Activated CD4-positive, alpha-beta memory T cell treated with anti-CD3 and anti-CD28 coated beads, Interleukin-2, amount 10 ng/mL, durations not matched to agents 7 days and 5 days (primary cell): ENCODE measurements at places on chromosomes 1 and 21. TPM values are rescaled to one million over a fixed set of nuclear protein-coding genes. Genes with fewer than 3 reads are reported as not detected.

Gene PCSK9
- 0.05 TPM for total RNA-seq

DNA sequence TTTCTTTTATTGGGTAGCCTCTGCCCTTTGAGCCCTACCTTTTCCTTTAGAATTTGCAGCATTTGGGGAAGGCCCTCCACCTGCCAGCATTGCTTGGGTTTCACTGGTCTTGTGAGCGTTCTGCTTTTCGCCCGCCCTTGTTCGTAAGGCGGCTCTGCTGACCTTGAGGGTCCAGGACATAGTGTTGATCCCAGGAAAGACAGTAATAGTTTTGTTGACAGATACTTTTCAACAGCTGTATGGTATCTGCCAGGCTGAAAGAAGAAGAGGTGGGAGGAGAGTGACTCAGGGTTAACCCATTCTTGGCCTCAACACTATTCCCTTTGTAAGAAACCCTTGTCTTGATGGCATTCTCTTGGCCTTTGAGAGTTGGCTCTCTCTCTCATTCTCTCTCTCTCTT is 113.4 kb upstream of the SPAG17 start:
- H3K27me3 ChIP-seq: no peaks in the 10 kb centered on the region
- DNase-seq: no peak
- H3K27ac ChIP-seq: no peak overlapping the region
- H3K4me3 ChIP-seq: no peak overlapping the region
- H3K36me3 ChIP-seq: no peaks in the 10 kb centered on the region

- peak overlapping the region; percentile 99 for H3K27ac ChIP-seq
- no peaks in the 10 kb centered on the region for H3K36me3 ChIP-seq
- H3K4me1 ChIP-seq: peaks cover 49% of the 10 kb centered on the region
- H3K4me3 ChIP-seq: no peak overlapping the region
Measured at GRCh38 chr1:3903141-3904005, 3.3 kb upstream of the C1orf174 start.

DNA sequence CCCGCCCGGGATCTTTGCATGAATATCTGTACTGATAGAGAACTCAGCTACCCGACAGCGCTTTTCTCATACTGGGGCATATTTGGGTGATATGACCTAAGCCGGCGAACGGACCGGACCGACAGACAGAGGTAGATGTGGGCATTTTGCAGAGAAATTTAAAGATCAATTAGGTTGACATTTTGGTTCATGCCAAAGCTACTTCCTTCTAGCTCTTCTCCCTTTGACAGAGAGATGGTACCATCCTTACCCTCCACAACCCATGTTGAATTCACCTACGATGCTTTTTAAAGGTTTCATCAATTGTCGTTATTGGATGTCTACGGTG is 459 bp downstream of the ARV1 start:
- peaks cover 28% of the 10 kb centered on the region for H3K4me1 ChIP-seq
- peak overlapping the region; percentile 84 for H3K27ac ChIP-seq
- no peak for DNase-seq
- H3K4me3 ChIP-seq: no peak overlapping the region
- H3K27me3 ChIP-seq: no peaks in the 10 kb centered on the region

GRCh38 chr1:186842547-186842946 is 13.8 kb downstream of the PLA2G4A start:
- no peaks in the 10 kb centered on the region for H3K4me1 ChIP-seq
- no peaks in the 10 kb centered on the region for H3K36me3 ChIP-seq
- no peaks in the 10 kb centered on the region for H3K27me3 ChIP-seq
- no peak overlapping the region for H3K27ac ChIP-seq
- DNase-seq: no peak

GRCh38 chr1:19065526-19066247 is 109.2 kb upstream of the IFFO2 start:
- H3K4me1 ChIP-seq: peaks cover 3% of the 10 kb centered on the region
- no peak overlapping the region for H3K27ac ChIP-seq
- DNase-seq: no peak
- H3K27me3 ChIP-seq: no peaks in the 10 kb centered on the region
- H3K36me3 ChIP-seq: peaks cover 9% of the 10 kb centered on the region

GRCh38 chr1:35454616-35455015 is 102.6 kb downstream of the KIAA0319L start:
- no peak overlapping the region for H3K4me3 ChIP-seq
- H3K4me1 ChIP-seq: peaks cover 38% of the 10 kb centered on the region
- H3K36me3 ChIP-seq: peaks cover 30% of the 10 kb centered on the region
- H3K27ac ChIP-seq: no peak overlapping the region
- no peak for DNase-seq

DNA sequence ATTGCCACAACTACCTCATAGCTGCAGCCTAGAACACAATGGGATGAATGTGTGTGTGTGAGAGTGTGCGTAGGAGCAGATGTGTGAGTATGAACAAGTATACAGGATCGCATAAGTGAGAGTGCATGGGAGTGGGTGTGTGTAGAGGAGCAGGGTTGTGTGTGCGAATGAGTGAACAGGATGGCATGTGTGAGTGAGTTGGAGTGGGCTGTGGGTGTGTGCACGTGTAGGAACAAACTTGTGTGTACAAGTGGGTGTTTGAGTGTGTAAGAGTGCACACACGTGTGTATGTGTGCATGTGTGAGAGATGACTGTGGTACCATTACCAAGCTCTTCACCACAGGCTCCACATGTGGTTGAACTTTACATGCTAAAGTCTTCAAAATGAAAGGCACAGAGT is 175.4 kb upstream of the EDN2 start:
- H3K27ac ChIP-seq: no peak overlapping the region
- peak overlapping the region; percentile 95 for H3K4me3 ChIP-seq
- no peak for DNase-seq
- peaks cover 79% of the 10 kb centered on the region for H3K4me1 ChIP-seq
- H3K36me3 ChIP-seq: peaks cover 31% of the 10 kb centered on the region

- no peaks in the 10 kb centered on the region for H3K27me3 ChIP-seq
- H3K4me3 ChIP-seq: no peak overlapping the region
- H3K4me1 ChIP-seq: no peaks in the 10 kb centered on the region
- no peaks in the 10 kb centered on the region for H3K36me3 ChIP-seq
Measured at GRCh38 chr21:20720623-20721022, 277.6 kb upstream of the NCAM2 start.

Gene LIN28A
- not detected for total RNA-seq

Gene LDLRAD1
- total RNA-seq: not detected

DNA sequence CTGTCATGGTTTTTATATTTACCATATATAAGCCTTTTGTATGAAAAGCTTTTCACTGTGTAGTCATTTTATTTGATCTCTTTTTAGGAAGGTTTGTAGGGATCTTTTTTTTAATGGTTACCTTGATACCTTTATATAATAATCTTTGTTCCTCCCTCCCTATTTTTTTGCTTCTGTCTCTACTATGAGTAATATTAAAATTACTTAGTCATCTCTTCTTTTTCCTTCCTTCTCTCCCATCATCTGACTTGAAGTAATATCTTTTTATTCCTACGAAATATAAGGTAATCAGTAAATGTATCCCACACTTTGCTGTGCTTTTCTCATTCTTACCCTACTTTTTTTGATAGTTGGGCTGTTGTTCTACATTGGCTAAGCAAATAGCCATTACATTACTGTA is 161.4 kb downstream of the MAGI3 start:
- no peak for DNase-seq
- no peaks in the 10 kb centered on the region for H3K4me1 ChIP-seq
- no peak overlapping the region for H3K27ac ChIP-seq
- H3K4me3 ChIP-seq: no peak overlapping the region
- no peaks in the 10 kb centered on the region for H3K27me3 ChIP-seq

DNA sequence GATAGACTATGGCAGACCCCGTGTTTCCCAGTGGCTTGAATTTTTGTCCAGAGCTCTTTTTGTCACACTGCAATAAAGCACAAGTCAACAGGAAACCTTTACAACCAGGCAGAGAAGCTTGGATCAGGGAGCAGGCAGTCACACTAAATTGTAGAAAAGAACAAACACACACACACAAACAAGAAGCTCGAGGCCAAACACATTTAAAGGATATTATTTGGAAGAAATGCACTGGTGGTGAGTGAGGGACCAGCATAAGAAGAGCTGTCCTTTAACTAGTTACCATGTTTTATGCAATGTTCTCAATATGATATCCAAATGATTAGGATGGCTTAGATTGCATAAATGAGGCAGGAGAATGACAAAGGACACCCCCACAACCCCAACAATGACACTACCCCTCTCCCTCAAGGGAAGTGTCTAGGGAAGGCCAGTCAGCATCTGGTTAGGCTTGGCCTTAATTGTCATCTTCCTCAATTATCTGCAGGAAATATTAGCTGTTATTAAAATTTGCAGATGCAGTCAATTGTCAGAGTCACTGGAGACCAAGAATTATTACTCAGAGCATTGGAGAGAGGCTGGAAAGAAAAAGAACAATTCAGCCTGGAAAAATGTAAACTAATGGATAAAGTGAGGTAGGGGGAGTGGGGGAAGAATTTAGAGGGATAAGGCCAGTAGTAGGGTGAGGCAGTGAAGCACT is 35.3 kb downstream of the DDR2 start:
- no peak overlapping the region for H3K27ac ChIP-seq
- H3K27me3 ChIP-seq: peaks cover 8% of the 10 kb centered on the region
- H3K4me3 ChIP-seq: no peak overlapping the region
- no peaks in the 10 kb centered on the region for H3K4me1 ChIP-seq

Gene CYP4A22
- total RNA-seq: not detected

DNA sequence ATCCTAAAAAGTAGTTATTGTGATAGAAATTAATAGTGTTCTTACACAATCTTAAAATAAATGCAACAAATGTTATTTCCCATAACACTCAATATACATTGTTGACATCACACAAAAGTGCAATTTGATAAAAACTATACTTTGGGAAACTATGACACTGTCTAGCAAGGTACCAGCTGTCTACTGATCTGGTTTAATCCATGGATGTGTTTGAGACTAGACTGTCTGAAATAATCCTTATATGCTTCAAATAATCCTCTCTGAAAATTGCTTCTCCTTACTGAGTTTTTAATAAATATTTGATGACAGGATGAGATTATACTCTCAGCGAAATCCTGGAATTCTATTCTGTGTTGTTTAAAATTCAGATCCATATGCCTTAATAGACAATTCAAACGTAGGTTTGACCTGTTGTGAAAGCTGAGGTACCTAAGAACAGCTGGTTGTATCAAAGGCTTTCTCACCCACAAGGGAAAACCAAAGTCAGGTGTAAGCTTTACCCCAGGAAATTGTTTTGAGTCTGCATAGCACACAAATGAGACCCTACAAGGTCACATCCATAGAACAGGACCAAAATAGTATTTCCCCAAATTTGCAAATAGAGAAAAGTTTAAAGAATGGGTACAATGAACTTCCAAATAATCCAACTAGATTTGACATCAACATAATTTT is 8.8 kb upstream of the GFI1 start:
- H3K27me3 ChIP-seq: no peaks in the 10 kb centered on the region
- H3K36me3 ChIP-seq: peaks cover 9% of the 10 kb centered on the region
- H3K27ac ChIP-seq: no peak overlapping the region

DNA sequence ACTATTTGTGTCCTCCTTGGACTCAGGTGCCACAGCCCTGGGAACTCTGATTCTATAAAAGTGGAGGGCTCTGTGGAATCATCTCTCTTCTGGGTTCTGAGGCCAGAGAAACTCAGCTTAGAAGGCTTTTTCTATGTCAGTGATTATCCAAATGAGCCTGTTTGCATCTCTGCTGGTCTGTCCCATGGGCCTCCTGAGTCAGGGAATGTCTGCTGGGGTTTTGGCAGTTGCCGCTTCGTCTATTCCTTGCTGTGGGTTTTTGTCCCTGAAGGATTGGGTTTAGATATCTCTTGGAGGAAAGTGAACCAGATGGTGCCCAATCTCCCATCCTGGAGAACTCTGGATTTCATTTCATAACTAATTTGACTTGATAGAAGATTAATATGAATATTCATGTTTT is 297.6 kb downstream of the HHAT start:
- no peaks in the 10 kb centered on the region for H3K4me1 ChIP-seq
- H3K36me3 ChIP-seq: no peaks in the 10 kb centered on the region
- no peaks in the 10 kb centered on the region for H3K27me3 ChIP-seq
- no peak overlapping the region for H3K27ac ChIP-seq

DNA sequence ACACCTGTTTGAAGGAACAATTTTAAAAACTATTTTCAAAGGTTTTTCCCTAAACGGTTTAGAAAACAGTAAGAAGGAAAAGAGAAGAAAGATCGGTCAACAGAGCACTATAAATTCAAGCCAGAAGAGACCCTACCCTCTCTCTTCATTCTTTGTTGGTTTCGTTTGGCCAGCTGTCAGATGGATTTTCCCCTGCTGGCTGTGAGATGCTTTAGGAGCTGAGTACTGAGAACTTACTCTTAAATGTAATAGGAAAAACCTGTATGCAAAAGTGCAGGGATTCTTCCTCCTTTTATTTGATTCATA is 1.3 kb upstream of the TXNIP start:
- peaks cover 58% of the 10 kb centered on the region for H3K4me1 ChIP-seq
- no peaks in the 10 kb centered on the region for H3K27me3 ChIP-seq
- peak overlapping the region; percentile 97 for H3K27ac ChIP-seq
- no peak for DNase-seq

GRCh38 chr1:51417496-51418383 is 87.4 kb upstream of the TTC39A start:
- no peaks in the 10 kb centered on the region for H3K27me3 ChIP-seq
- H3K27ac ChIP-seq: no peak overlapping the region
- no peak for DNase-seq
- H3K36me3 ChIP-seq: peaks cover 44% of the 10 kb centered on the region
- peaks cover 8% of the 10 kb centered on the region for H3K4me1 ChIP-seq

GRCh38 chr1:154590756-154591155 is 17.2 kb downstream of the ADAR start:
- H3K27ac ChIP-seq: no peak overlapping the region
- H3K4me1 ChIP-seq: peaks cover 12% of the 10 kb centered on the region
- DNase-seq: no peak
- no peaks in the 10 kb centered on the region for H3K27me3 ChIP-seq

- H3K36me3 ChIP-seq: no peaks in the 10 kb centered on the region
- peaks cover 8% of the 10 kb centered on the region for H3K4me1 ChIP-seq
Measured at GRCh38 chr1:184114818-184115398, 63.4 kb downstream of the TSEN15 start.

Gene HFM1
- not detected for total RNA-seq

Gene CPTP
- total RNA-seq: 19.8 TPM

Gene TNFAIP8L2
- 32.0 TPM for total RNA-seq

Gene RGS1
- total RNA-seq: 69.2 TPM

GRCh38 chr1:73161418-73161817 is 879.1 kb upstream of the NEGR1 start:
- H3K27me3 ChIP-seq: no peaks in the 10 kb centered on the region
- no peak overlapping the region for H3K27ac ChIP-seq
- no peaks in the 10 kb centered on the region for H3K36me3 ChIP-seq
- no peaks in the 10 kb centered on the region for H3K4me1 ChIP-seq
- H3K4me3 ChIP-seq: no peak overlapping the region

Gene OR2T33
- total RNA-seq: not detected

DNA sequence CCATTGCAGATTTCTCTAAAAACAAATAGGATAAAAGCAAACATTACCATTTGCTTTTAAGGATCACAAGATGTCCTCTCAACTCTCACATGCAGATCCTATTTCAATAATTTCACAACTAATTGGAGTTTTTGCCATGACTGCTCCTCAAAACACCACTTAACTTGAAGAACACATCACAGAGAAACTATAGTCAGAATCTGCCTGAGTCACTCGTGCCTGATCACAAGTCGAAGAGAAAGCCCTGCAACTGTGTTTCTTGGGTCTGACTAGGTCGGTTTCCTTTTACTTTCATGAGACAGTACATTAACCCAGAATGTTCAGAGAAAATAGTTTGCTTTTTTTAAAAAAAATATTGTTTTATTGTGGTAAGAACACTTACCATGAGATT is 46.3 kb upstream of the SMYD2 start:
- H3K27ac ChIP-seq: no peak overlapping the region
- H3K27me3 ChIP-seq: peaks cover 32% of the 10 kb centered on the region
- H3K4me1 ChIP-seq: no peaks in the 10 kb centered on the region
- H3K36me3 ChIP-seq: no peaks in the 10 kb centered on the region
- no peak for DNase-seq
- H3K4me3 ChIP-seq: no peak overlapping the region
